ENCODE measurements at places on chromosomes 3 and 15.

GRCh38 chr3:196486263-196486662 lies 17.3 kb downstream of the RNF168 start:
- DNase-seq: no peak

- no peak for DNase-seq
Measured at GRCh38 chr15:69623392-69624154, 171.0 kb downstream of the RPLP1 start.

DNA sequence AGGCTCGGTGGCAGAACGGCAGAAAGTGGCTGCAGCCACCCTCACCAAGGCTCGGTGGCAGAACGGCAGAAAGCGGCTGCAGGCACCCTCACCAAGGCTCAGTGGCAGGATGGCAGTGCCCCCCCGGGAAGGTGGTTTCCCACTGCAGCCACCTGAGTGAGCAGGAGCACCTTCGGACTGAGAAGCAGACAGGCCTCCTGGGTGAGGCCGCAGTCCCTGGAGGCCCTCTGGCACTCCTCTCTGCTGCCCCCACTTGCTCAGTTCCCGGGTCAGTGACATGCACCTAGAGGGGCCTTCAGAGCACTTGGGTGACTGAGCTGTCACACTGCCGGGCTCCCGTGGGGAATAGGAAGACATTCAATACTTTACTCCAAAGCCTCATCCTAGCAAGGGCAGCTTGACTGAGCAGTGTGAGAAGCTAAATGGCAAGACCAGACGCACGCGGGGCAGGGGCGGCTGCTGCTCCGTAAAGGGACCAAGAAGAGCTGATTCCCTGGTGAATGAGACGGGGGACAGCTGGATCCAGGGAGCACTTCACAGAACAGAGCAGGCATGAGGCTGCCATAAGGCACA lies 62.7 kb downstream of the PCSK6 start:
- DNase-seq: no peak

GRCh38 chr3:33201195-33201594 lies 17.4 kb downstream of the SUSD5 start:
- DNase-seq: no peak

GRCh38 chr3:123872621-123873020 lies 11.5 kb downstream of the MYLK start:
- no peak for DNase-seq

- DNase-seq: no peak
Measured at GRCh38 chr15:35994876-35995275, 448.9 kb upstream of the DPH6 start.

DNA sequence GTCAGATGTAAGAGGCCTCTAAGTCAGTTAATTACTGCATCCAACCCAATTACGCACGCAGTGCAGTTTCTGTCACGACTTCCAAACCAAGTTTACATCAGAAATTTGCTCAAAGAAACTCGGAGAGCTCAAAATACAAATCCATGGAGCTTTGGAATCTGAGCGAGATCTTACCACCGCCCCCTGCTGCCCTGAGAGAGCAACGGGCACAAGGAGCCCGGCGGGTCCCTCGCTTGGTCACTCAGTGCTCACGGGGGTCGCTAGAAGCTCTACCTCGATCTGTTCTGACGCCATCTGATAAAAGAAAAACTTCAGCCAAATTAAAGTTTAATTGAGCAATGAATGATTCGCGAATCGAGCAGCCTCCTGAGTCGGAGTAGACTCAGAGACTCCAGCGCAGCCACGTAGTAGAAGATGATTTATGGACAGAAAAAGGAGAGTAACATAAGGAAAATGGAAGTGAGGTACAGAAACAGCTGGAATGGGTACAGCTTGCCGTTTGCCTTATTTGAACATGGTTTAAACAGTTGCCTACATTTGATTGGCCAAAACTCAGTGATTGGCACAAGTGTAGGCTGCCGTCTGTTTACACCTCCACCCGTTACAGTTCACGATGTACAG lies 232.7 kb upstream of the ATP10A start:
- DNase-seq: no peak

GRCh38 chr15:90101130-90101968 lies 919 bp downstream of the IDH2 start:
- no peak for DNase-seq

GRCh38 chr3:89488800-89489580 lies 381.6 kb downstream of the EPHA3 start:
- no peak for DNase-seq

DNA sequence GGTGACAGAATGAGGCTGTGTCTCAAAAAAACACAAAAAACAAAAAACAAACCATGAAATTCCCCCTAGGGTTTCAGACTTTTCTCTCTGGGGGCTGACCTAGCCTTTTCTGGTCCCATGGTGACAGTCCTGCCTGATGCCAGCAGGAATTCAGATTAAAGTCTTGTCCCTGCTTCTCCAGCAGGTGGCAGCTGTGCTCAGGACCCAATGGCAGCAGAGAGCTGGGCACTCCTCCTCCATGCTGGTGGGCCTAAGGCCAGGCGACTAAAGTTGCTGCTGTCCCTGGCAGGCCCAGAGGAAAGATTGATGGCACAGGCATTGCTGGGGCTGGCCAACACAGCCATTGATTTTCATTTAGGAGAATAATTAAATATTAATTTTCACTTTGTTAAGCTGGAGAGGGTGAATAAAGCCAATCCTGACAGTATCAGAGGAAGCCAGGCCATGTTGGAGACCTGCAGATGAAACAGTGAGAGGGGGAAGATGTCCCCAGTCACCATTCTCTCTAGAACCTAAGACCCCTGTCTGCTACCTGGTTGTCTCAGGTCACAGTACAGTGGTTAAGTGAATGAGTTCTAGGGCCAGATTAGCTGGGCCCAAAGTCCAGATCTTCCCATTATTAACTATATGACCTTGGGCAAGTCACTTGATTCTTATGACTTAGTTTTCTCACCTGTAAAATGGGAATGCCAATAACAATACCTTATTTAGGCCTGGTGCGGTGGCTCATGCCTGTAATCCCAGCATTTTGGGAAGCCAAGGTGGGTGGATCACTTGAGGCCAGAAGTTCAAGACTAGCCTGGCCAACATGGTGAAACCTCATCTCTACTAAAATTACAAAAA lies 7.1 kb downstream of the CELF6 start:
- DNase-seq: peak; percentile 48

DNA sequence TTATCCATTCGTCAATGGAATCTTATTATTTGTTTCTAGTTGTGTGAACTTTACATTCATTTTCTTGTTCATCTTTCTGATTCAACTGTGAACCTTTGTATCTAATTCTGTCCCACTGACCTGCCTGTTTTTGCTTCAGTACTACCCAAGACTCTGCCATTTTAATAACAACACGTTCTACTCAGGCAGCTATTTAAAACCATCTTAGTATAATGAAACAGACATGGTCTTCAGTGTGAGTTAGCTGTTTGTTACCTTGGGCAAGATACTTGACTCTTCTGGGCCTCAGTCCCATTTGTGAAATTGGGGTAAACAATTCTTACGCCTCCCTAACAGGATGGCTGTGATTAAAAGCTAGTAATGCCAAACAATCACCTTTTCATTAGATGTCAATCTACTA lies 1.6 kb downstream of the BTBD1 start:
- no peak for DNase-seq

DNA sequence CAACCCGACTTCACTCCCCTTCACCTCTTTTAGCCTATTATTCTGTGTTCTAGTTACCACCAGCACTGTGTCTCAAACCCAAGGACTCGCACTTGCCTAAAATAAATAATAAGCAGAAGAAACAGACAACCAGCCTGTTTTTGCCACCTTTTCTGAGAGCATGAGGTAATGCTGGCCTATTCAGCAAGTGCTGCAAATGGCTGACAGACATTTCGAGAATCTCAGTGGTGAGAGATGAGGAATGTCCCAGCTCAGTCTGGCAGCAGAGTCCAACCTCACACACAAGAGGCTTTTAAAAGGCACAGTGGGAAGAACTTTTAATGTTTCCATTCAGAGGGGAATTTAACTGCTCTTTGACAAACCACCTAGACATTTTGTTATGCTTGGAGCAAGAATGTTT lies 143.3 kb upstream of the GMNC start:
- DNase-seq: no peak

GRCh38 chr15:80456517-80457492 lies 52.6 kb downstream of the ARNT2 start:
- no peak for DNase-seq

DNA sequence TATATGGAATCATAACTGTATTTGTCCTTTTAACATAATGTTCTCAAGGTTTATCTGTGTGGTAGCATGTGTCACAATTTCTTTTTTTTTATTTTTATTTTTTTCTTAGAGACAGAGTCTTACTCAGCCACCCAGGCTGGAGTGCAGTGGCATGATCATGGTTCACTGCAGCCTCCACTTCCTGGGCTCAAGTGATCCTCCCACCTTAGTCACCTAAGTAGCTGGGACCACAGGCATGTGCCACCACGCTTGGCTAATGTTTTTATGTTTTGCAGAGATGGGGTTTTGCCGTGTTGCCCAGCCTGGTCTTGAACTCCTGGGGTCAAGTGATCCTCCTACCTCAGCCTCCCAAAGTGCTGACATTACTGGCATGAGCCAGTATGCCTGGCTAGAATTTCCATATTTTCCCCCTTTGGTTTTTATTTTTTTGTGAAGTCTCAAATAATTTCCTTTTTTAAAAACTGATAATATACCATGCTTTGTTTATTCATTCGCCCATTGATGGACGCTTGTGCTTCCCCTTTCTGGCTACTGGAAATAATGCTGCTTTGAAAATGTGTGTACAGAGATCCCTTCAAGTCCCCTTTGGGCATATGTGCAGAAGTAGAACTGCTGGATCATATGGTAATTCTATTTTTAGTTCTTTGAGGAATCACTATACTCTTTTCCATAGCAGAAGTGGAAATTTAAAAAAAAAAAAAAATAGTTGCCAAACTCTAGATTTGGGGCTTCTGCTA lies 28.4 kb downstream of the TMEM40 start:
- DNase-seq: no peak

GRCh38 chr15:96801576-96802150 lies 471.2 kb downstream of the NR2F2 start:
- DNase-seq: no peak

- DNase-seq: no peak
Measured at GRCh38 chr3:148453781-148454191, 243.9 kb upstream of the AGTR1 start.

GRCh38 chr3:15646851-15647511 lies 45.4 kb downstream of the BTD start:
- no peak for DNase-seq

Measured in NCI-H345 (cell line).